Activated naive CD4-positive, alpha-beta T cell (primary cell): ENCODE measurements at places on chromosomes 2 and 18.

- DNase-seq: no peak
Measured at GRCh38 chr2:23078784-23079434, 306.1 kb upstream of the KLHL29 start.

- DNase-seq: no peak
Measured at GRCh38 chr2:118124288-118124891, 36.1 kb downstream of the INSIG2 start.

DNA sequence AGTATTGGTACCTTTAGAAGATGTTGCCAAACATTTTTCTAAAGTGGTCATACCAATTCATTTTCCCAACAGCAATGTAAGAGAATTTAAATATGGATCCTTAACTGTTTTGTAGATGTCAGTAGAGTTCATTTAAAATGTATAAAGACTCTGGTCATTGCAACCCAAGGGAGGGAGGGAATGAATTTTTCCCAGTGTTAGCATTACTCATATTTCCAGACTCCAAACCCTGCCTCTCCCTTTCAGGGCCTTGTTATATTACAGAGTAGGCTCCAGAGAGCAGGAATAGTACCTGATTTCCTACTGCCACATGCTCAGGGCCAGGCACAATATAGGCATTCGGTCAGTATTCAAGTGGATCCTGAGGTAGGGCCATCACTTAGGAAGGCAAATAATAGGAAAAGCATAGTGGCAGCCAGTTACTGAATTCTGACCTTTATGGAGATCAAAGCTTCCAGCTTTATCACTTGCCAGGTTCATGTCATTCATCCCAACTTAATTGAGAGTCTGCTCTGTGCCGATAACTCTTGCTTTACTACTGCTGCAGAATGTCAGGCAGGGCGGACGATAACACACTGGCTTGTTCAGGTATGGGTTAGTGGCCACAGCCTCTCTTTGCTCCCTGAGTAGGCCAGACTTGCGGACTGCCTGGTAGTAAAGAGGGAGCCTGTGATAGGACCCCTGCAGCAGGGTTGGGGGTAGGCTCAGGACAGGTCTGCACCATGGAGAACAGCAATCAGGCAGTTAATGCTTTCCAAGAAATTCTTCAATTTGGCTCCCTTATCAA is 75.3 kb downstream of the OSBPL6 start:
- DNase-seq: no peak

DNA sequence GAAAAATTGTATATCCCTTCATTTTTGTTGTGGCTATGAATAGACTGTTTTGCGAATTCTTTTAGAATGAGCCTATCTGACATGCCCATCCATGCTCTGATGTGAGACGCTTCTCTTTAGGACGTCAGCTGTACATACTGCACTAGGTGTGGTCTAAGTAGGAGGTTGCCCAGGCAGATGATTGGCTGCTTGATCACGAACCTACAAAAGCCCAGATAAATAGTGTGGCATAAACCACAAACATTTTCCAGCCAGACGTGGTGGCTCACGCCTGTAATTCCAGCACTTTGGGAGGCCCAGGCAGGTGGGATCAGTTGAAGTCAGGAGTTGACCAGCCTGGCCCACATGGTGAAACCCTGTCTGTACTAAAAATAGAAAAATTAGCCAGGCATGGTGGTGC is 251.8 kb downstream of the AGAP1 start:
- no peak for DNase-seq

GRCh38 chr2:214837466-214837865 is 28.0 kb upstream of the BARD1 start:
- no peak for DNase-seq

GRCh38 chr2:84959095-84959565 is 11.8 kb upstream of the KCMF1 start:
- no peak for DNase-seq

DNA sequence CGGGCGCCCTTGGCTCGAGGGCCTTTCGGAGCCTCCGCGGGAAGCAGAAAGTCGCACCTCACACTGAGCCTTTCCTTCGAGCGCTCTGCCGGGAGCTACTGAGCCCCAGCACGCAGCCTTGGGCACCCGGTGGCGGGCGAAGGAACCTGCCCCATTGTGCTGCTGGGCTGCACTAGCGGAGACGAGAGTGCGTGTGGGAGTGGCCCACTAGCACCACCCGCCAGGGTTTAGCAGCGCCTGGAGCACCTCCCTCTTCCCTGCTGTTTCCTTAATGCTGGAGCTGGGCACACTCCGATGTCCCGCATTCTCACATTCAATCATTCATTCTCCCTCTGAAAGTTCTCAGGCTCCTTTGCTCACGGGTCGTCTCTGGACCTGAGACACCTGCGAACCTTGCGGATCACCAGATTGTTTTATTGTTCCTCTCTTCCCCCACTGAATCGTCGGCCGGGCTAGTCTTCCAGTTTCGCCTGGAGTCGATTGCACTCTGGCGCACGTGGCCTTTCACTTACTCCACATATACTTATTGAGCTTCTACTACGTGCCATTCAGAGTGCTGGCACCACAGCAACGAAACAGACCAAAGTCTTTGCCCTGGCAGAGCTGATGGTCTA is 8.5 kb upstream of the PAX3 start:
- no peak for DNase-seq

DNA sequence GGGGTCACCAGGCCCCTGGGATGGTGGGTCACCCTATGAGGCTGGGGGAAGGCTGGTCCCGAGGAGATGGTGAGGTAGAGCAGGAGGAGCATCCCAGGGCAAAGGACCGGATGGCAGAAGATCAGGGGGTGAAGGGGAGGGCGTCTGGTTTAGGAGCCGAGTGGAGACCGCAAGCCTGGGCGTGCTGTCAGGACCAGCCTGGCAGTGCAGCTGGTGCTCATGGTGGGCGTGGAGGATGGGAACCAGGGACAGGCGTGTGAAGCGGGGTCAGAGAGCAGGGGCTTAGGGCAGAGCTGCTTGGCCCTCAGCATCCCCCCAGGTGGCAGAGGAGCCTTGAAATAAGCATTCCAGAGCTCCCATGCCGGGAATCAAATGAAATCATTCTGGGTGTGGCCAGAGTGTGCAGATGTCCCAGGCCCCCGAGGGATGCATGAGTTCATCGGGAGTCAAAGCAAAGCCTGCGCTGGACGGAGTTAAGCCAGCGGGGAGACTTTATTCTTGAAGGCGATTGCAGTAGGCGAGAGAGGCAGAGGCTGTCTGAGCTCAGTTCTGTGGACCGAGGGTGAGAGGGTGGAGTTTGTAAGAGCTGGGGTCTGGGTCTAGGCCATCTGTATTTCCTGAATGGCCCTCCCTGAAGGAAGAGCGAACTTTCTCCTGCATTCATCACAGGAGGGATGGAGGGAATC is 33.1 kb upstream of the MBP start:
- DNase-seq: no peak

- DNase-seq: no peak
Measured at GRCh38 chr2:208037564-208038487, 12.5 kb upstream of the PLEKHM3 start.

- no peak for DNase-seq
Measured at GRCh38 chr2:157696036-157696435, 67.4 kb upstream of the ACVR1C start.

- DNase-seq: no peak
Measured at GRCh38 chr18:49609256-49610021, 47.6 kb downstream of the LIPG start.
